Nasal cavity respiratory epithelium epithelial cell of viscerocranial mucosa (primary cell): ENCODE measurements at places on chromosomes 4 and X. TPM values are rescaled to one million over a fixed set of nuclear protein-coding genes. Genes with fewer than 3 reads are reported as not detected.

GAGE1 gene
- total RNA-seq = not detected in 2 replicates

MXRA5 gene
- 0.34 and 22.8 TPM in 2 replicates for total RNA-seq

PFKFB1 gene
- total RNA-seq = under 0.01 and 0.21 TPM in 2 replicates

TRIM61 gene
- total RNA-seq = 0.64 and 1.0 TPM in 2 replicates

RS1 gene
- not detected in 2 replicates for total RNA-seq

USP27X gene
- 1.7 and 4.6 TPM in 2 replicates for total RNA-seq

LGI2 gene
- total RNA-seq = under 0.01 TPM in 1 of 2 replicates, not detected in the other

DOK7 gene
- total RNA-seq = 2.1 and 2.7 TPM in 2 replicates

GPR101 gene
- total RNA-seq = not detected in 2 replicates

CPLX1 gene
- 0.21 TPM in 1 of 2 replicates, not detected in the other for total RNA-seq

RTL5 gene
- under 0.01 and 0.50 TPM in 2 replicates for total RNA-seq
